ENCODE measurements at places on chromosomes 5 and 9.

- no peak for DNase-seq
These were observed 41.6 kb upstream of the SHOC1 start for GRCh38 chr9:111836311-111836710.

- no peak for DNase-seq
These were observed 128.2 kb upstream of the TMEM161B start for GRCh38 chr5:88396751-88397281.

- no peak for DNase-seq
These were observed 70.5 kb downstream of the PIK3R1 start for GRCh38 chr5:68285851-68286611.

- DNase-seq, result no peak
These were observed 16.6 kb upstream of the ELAVL2 start for GRCh38 chr9:23842565-23843129.

GRCh38 chr5:55877655-55878054 lies 26.5 kb downstream of the IL31RA start:
- no peak for DNase-seq

DNA sequence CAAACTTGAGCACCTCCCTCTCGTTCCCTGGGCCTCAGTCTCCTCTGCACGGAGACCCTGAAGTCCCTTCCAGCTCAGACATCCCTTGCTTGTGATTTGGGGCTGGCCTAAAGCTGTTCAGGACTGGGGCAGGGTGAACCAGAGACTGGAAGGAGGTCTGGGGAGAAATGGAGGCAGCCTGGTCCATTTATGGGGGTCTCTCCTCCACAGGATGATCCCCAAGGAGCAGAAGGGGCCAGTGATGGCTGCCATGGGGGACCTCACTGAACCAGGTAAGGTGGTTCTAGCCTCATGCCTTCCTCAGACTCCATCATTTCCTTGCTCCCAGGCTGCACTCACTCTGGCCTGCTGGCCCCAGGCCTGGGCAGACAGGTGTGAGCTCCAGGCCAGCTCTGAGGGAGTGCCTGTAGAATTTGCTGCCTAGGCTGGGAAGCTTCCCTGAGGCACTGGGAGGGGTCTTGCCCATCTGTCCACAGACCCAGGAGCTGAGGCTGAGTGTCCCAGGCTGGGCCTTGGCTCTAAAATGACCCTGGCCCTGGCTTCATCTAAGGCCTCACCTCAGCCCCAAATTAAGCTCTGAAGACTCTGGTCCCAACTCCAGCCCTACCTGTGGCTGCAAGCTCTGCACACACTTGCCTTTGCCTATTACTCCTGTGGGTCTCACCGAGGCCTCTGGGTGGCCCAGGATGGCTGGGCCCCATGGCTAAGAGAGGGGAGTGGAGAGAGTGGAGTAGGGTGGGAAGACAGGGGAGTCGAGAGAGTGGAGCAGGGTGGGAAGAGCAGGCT lies 1.9 kb downstream of the MYOZ3 start:
- DNase-seq, result no peak

GRCh38 chr5:142816531-142817430 lies 46.6 kb downstream of the ARHGAP26 start:
- DNase-seq, result no peak

Measured in brain pericyte (primary cell).